ENCODE measurements at places on chromosomes 13 and 19.
A peak's percentile ranks its signal among the peaks of the same experiment; 100 is the strongest.

- DNase-seq = no peak
Measured at GRCh38 chr13:19764237-19764636, 18.5 kb downstream of the PSPC1 start.

DNA sequence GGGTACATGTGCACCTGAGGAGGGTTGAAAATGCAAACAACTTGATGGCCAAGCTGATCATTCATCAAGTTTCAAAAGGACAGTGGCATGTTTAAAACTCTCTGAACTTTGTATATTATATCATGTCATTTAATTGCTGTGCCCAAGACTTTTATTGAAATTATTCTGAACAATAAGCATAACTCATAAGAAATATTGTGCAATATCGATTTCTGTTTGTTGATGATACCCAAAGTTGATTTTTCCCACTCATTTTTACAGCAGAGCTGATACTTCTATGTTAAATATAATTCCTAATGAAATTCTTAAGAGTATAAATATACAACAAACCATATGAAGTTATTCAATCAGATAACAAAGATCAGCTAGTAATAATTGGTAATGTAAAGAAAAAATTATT is 49.1 kb downstream of the PCDH17 start:
- DNase-seq = no peak

GRCh38 chr19:41868120-41868988 is 8.3 kb downstream of the RPS19 start:
- DNase-seq = no peak

DNA sequence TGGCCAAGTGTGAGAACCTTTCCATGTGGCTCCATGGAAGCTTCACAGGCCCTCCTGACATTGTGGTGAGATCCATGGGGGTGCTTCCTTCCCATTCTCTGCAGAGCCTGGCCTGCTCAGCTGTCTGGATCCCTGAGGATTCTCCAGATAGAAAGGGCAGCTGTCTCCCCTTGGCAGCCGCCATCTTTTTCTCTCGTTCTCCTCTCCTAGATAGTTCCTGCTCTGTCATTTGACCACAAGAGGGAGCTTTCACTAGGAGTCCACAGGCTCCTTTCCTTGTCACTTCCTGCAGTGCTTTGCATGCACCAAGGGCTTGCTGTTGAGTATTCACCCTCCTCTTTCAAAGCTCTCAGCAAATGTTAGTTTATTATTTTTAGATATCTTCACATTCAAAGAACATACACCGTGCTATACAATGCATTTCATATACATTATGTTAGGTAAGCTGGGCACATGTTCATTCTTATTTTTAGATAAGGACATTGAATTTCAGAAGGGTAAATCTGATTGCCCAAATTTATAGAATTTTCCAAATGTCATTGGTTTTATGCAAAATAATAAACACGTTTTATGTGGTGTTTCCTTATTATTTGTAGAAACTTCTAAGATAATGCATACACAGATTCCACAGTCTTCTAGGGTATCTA is 133.2 kb downstream of the FRY start:
- DNase-seq = peak; percentile 0

GRCh38 chr19:3363841-3364500 is 2.4 kb upstream of the NFIC start:
- no peak for DNase-seq

- no peak for DNase-seq
Measured at GRCh38 chr13:46962281-46962941, 65.6 kb upstream of the HTR2A start.

DNA sequence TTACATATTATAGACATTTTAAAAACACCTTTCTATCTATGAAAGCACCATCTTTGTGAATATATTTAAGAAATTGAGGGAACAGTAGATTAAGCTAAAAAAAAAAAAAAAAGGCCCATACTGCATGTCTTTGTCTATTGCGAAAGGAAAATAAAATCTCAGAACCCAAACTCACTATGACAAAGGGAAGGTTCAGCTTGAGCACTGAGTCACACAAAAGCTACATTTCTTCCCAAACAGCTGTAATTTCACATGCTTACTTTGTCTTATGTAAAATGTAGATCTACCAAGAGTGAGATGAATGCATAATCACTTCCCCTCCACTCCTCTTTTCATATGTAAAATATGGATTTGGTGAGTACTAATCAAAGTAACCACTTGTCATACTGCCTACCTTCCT is 640.1 kb upstream of the KLF12 start:
- DNase-seq = no peak

- no peak for DNase-seq
Measured at GRCh38 chr13:24505256-24505655, 7.3 kb downstream of the PARP4 start.

- DNase-seq = no peak
Measured at GRCh38 chr13:71285700-71286099, 581.3 kb downstream of the DACH1 start.

DNA sequence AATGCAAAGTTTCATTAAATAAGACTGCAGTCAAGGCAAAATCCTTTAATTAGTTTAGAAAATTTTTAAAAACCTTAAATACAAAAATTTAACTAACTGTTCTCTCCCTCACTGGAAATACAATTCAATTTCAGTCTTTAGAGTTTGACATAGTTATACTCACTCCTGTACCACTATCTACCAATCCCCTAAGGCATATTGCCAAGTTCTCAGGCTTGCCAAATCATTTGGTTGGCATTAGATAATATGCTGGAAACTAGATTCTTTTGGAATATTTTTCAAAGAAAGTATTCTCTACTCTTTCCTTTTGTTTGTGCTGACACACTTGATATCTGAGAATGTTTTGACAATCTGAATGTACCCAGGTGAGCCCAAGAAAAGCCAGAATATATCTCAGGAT is 77.2 kb downstream of the TSC22D1 start:
- no peak for DNase-seq

GRCh38 chr19:38267761-38268483 is 3.5 kb downstream of the SPINT2 start:
- DNase-seq = no peak

DNA sequence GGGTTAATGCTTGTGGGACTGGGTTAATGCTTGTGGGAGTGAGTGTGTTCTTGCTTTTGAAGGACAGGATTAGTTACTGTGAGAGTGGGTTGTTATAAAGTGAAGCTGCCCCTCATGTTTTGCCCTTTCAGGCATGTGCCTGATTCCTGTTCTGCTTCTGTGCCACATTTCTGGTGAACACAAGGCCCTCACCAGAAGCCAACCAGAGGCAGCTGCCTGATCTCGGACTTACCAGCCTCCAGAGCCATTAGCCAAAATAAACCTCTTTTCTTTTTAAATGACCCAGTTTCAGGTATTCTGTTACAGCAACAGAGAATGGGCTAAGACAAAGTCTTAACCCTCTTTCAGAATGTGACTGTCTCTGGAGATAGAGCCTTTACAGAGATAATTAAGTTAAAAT is 113.3 kb upstream of the TMTC4 start:
- DNase-seq = no peak

DNA sequence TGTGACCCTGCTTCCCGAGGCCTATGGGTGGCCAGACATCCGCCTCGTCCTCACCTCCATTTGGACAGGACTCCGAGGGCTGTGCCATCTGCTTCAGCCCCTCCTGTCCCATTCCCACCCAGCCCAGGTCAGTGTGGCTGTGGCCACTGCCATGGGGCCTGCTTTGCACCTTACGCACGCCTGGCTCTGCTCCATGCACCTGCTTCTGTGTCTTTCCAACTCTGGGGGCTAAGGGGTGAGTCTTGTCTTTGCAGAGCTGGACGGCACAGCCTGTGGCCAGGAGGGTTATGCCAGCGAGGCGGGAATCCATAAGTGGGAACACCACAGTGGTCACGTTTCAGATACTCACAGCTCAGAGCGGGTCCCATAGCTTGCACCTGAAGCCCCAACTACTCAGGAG is 5.2 kb upstream of the ZNF554 start:
- DNase-seq = no peak

GRCh38 chr19:38395381-38396114 is 7.1 kb downstream of the SPRED3 start:
- no peak for DNase-seq

- DNase-seq = no peak
Measured at GRCh38 chr19:3641515-3642269, 15.1 kb upstream of the CACTIN start.

- DNase-seq = no peak
Measured at GRCh38 chr13:49836516-49836915, 44.0 kb upstream of the KPNA3 start.

DNA sequence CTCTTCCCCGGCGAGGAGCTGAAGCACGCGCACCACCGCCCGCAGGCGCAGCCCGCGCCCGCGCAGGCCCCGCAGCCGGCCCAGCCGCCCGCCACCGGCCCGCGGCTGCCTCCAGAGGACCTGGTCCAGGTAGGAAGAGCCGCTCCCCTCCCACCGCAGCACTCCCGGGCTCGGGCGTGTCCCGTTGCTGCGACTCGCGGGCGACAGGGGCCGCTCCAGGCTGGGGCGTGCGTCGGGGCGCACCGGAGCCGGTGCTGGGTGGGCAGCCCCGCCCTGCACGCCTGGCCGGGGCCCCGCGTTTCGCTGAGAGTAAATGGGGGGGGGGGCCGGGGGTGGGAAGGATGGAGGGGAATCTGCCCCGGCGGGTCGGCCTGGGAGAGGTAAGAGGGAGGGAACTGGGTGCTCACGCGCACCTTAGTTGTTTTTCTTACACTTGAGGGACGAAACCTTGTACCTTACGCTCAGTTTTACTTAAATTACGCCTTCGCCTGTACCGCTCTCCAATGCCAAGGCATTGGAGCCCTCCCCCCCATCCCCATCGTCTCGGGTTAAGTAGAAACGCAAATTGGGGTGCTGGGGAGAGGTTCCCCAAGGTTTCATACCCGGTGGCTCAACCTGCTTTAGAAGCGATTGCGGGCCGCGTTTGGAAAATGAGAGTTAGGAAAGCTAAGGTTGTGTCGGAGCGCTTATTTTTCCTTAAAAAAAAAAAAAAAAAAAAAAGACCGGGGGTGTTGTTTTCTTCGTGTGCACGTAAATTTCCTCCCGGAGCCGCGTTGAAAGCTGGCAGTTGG is 850 bp downstream of the KLF5 start:
- peak; percentile 17 for DNase-seq

GRCh38 chr13:50282016-50282415 is 266.8 kb downstream of the KCNRG start:
- no peak for DNase-seq

Data from stimulated activated CD4-positive, alpha-beta T cell treated with anti-CD3 and anti-CD28 coated beads, TNF-alpha, amount 100 ng/mL, for 4 hours (primary cell).